ENCODE measurements at places on chromosomes 5 and 9. TPM values are rescaled to one million over a fixed set of nuclear protein-coding genes. Genes with fewer than 3 reads are reported as not detected.

LIFR gene
- 80.4 TPM for total RNA-seq

ABCA2 gene
- total RNA-seq = 32.8 TPM

NOXA1 gene
- 2.0 TPM for total RNA-seq

IL33 gene
- total RNA-seq = 83.1 TPM

CARTPT gene
- total RNA-seq = not detected

PTGER4 gene
- 10.1 TPM for total RNA-seq

MARCOL gene
- total RNA-seq = not detected

CBY3 gene
- not detected for total RNA-seq

PPIP5K2 gene
- total RNA-seq = 63.9 TPM

- DNase-seq = no peak
Observed at GRCh38 chr9:130039528-130040147, 3.4 kb downstream of the FNBP1 start.

DNA sequence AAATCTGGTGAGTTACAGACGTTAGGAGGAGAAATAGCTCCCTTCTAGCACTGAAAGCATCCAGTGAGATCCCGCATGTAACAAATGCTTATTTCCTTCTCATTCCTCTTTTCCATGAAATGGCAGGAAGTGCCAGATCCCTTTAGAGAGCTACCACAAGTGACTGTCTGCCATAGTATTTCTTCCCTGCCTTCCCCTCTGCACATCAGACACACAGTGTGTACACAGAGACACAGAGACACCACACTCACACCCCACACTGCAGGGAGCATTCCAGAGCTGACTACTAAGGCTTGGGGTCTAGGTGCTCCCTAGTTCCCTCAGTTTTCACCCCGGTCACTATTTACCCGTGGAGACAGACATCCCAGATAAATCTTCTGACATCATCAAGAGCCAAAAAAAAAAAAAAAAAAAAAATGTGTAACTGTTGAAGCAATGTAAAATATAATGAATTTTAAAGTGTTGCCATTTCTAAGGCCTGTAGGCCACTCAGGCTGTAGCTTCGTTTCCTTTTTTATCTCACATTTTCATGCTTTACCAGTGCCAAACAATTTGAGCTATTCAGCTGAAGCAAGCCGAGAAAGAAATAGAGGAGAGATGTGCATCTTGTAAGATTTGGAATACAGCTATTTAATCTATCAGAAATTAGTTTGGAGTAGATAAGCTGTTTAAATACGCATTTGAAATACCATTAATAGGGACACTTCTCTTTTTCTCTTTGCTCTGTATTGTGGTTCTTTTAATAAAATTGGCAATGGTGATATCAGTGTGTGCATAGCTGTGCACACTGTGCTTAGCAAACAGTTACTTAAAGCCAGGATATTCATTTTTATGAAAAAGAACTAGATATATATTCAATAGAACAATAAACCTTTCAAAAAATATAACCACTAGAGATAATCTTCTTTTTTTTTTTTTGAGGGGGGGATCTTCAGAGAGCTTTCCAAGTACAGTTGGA, 405.5 kb downstream of the PDE4D start:
- no peak for DNase-seq

- peak; percentile 79 for DNase-seq
Observed at GRCh38 chr9:14312719-14313377, 1.1 kb downstream of the NFIB start.

DNA sequence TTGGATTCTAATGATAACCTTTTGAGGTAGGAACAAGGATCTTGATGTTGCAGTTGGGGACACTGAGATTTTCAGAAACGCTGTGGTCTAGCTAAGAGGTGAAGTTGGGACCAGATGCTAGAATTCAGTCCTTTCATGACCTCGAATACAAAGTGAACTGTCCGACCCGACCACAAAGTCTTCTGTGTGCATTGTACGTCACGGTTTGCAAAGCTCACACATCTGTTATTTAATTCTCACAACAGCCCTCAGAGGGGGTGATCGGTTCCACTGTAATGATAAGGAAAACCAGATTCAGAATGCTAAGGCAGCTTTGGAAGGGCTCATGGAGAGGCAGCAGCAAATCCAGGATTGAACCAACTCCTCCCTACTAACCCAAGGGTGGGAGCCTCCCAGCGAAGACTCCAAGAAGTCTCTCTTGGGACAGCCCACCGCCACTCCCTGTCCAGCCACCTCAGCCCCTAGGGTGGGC, 16.6 kb upstream of the KIF12 start:
- no peak for DNase-seq

GRCh38 chr9:127053960-127054359, 68.5 kb downstream of the ANGPTL2 start:
- DNase-seq = no peak

DNA sequence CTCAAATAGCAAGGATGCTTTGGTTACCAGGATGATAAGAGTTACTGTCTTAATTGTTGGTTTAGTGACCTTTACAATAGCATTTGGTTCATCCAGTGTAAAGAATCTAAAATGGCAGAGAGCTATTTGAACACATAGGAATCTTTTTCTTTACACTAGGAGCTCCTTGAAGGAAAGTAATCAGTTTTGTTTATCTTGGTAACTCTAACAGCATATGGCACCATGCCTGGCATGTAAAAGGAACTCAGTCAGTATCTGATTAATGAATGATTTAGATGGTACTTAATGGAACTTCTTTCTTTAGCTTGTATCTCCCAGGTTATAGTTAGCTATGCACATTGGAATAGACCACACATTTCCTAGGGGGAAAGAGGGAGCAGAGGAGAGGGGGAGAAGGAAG, 9.9 kb downstream of the PSMD5 start:
- no peak for DNase-seq

GRCh38 chr9:89006996-89007967, 16.0 kb downstream of the S1PR3 start:
- DNase-seq = no peak

GRCh38 chr5:6731465-6732237, 18.4 kb downstream of the TENT4A start:
- peak; percentile 23 for DNase-seq

- no peak for DNase-seq
Observed at GRCh38 chr5:6759983-6760382, 46.8 kb downstream of the TENT4A start.

DNA sequence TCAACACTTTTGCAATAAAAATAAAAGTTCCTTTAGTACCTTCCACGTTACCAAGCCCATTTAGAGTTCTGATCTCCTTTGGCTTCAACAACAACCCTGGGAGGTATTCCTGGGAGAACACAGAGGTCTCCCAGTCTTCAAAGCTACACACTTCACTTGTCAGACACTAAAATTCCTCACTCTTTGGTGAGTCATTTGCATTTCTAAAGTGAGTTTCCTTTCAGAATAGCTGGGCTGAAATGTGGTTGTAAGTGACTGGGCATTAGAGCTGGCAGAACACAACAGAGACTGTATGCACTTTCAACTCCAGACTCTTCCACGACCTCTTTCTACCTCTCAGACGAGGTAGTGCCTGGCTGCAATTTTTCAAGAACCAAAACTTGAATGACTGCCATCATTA, 11.5 kb upstream of the F2RL1 start:
- no peak for DNase-seq

- no peak for DNase-seq
Observed at GRCh38 chr5:124876566-124876965, 130.1 kb upstream of the ZNF608 start.

DNA sequence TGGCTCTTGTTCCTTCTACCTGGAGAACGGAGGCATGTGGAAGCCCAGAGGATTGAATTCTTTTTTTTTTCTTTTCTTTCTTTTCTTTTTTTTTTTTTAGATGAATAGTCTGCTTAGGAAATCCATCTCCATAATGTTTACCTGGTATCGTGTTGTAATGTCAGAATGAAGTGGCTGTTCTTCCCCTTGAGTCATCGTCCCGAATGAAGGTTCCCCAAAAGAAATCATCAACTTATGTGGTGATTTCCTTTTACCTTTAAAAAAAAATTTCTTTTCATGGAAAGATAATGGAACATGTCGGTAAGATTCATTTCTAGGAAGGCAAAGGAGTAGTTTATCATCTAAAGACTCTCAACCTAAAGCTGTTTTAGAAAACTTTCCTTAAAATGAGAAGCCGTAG, 59.7 kb downstream of the DOCK8 start:
- no peak for DNase-seq

DNA sequence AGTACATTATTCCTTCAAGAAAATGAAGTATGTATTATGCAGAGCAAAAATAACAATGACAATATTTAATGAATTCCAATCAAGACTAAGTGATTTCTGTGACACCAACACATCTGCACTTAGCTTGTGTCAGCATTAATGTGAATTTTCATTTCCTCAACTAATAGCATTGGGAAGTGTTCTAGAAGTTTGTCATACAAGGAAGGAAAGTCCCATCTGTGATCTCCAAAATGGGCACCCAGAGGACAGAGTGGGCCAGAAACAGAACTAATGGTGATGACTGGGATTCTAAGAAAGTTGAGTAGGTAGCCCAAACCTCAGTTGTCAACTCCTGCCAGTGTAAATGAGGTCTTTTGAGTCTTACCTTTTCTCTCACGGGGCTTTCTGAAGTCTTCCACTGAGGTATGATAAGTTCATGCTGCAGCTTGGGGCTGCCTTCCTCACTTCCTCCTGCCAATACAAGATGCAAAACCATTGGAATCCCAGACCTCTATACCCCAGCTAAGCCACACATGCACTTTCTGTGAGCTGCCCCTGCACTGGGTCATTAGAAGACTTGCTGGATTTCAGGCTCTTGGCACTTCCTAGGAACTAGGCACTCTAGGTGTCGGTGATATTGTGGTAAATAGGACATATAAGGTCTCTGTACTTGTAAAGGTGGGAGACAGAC, 4.9 kb downstream of the ADAM19 start:
- DNase-seq = no peak

DNA sequence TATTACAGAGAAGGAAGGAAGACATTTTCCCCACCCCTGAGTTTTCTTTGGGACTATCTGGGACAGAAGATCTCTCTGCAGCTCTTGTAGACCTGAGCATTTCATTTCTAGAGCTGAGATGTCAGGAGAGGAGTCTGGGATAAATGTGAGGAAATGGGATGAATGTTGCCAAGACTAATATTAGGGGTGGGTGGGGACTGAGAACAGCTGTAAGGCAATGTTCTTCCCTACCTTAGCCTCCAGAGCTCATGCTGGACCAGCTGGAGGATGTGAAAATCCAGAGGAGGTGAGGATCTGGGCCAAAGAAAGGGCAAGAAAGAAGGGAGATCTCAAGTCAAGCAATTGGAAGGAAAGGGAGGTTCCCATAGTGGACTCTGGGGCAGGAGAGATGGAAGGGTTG, 23.1 kb upstream of the FOXD1 start:
- DNase-seq = no peak

DNA sequence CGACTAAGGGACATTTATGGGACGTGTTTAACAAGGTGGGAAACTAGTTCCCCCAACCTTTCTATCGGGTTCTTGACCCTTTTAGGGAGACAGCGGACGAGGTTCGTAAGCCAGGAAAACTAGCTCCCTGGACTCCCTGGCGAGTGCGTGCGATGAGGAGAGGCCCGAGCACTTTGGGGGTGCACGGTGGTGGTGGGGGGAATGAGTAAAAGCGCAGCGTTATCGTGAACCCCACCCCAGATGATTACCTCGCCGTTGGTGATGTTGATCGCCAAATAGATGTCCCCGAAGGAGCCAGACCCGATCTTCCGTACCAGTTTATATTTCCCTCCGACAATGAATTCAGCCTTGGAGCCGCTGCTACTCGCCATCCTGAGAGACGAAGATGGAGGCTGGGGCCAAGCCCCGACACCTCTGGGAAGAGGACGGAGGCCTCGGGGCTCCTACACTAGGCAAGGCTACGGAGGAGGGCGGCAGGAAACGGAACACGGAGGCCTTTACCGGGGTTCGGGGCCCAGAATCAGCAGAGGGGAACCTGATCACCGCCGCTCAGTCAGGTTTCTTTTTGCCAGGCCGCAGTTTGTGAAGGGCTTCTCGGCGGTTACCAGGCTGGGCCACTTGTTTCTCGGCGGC, 529 bp downstream of the CSNK1A1 start:
- DNase-seq = no peak

GRCh38 chr5:152171888-152172287, 233.2 kb downstream of the NMUR2 start:
- no peak for DNase-seq

DNA sequence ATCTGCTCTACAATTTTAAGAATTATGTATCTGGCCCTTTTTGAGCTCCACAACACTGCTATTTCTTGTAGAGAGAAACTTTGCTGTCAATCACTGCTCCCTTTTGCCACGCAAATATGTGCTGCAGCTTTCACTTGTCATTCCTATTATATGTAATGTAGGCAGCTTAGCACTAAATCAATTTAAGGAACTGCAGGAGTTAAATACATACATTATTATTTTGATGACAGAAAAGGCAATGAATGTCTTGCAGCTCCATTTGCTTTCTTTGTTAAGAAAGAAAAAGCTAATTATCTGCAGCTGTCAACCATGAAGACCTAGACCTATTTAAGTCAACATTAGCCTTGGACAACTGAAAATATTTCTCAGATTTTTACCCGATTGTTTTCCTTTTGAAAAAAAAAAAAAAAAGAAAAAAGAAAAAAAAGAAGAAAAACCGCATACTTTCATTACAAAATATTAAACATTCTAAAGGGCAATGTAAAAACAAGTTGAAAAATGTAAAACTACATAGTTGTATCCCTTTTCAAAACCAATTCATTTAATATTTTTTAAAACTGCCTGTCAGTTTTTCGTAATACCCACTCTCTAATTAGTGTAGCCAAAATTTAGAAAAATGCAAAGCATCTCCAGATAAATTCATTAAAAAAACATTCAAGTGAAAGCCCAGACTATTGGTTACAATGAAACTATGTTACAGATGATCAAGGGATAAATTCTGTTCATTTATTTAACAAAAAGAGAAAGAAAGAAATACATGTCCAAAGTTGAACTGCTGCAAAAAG, 57.2 kb downstream of the RFX3 start:
- DNase-seq = no peak

DNA sequence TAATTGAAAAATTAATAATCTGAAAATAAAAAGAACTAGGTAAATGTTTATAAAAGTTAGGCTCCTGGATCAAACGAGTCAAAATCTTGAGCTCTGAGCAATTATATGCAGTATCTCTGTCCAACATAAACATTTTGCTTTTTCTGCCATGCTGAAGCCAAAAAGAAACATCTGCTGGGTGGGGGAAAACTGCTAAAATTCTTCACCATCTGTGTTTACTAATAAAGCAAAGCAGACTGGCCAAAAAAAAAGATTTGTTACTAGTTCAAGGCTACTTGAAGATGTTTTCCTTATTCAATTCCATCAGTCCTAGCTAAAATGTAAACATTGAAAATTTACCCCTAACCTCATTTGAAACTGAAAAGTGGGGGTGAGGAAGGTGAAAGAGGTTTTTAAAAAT, 29.7 kb downstream of the GTF3C4 start:
- no peak for DNase-seq

- DNase-seq = no peak
Observed at GRCh38 chr5:52731274-52732027, 56.3 kb upstream of the ITGA1 start.

All from posterior vena cava (tissue), 2 donors.